Hematopoietic multipotent progenitor cell (in vitro differentiated cells): ENCODE measurements at places on chromosomes 16 and 17.

DNA sequence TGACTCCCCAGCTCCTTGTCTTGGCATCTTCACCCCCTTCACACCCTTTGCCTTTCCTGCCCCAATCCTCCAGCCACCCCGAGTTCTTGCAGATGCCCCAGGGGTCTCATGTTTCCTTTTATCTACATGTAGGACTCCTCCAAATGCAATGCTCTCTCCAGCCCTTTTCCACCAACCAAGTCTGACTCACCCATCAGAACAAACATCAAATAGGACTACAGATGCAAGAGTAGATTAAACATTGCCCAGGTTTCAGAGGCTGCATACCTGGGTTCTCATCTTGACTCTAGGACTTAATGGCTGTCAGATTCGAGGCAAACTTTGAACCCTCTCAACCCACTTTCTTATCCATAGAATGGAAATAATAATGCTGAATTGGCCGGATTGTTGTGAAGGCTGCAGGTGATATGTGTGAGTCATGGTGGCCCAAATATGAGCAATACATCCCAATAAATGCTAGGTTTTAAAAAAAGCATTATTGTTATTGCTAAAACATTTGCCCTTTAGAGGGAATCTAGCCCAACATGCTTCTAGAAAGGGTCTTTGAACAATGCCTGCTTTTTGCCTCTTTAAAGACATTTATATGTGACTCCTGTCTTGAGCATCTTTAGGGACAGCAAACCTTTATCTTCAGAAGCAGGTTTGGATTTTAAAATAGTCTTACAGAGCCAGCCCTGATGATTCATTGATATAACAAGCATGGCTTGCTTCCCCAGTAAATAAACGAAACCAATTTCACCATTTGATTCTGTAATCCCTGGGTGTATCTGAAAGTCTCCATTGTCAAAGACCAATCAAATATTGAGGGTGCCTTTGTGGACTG is 310.1 kb downstream of the FOXL1 start:
- DNase-seq = no peak

DNA sequence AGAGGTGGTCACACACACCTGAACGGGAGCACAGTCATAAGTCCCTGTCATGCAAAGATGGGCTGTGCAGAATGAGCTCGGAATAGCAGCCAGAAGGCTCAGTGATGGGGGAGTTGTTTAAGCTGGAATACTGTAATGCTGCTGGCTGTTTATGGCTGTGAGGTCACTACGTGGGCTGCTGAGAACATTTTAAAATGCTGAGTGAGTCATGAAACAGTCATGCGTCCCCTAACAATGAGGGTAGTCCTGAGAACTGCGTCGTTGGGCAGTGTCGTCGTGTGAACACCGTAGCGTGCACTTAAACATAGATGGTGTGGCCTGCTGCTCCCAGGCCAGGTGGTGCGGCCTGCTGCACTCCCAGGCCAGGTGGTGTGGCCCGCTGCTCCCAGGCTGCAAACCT is 39.7 kb downstream of the TBCD start:
- no peak for DNase-seq

GRCh38 chr16:82067042-82067803 is 32.2 kb downstream of the HSD17B2 start:
- DNase-seq = no peak

GRCh38 chr17:81537856-81538555 is 9.8 kb downstream of the FSCN2 start:
- no peak for DNase-seq

DNA sequence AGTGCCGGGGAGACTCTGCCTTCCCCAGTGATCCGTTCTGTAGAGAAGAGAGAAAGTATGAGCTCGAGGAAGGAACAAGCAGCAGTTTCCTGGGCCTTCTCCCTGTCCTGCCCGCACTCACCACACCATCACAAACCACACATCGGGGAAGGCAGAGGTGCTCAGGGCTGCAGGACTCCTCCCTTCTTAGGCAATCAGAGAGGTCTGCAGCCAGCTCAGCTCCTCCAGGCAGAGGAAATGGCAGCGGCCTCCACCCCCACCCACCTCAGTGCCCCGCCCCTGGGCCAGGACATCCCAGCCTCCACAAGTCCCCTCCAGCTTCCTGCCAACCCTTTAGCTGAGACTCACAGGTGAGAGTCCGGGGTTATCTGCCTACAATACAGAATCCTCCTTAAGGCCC is 2.0 kb downstream of the ZNF319 start:
- no peak for DNase-seq

DNA sequence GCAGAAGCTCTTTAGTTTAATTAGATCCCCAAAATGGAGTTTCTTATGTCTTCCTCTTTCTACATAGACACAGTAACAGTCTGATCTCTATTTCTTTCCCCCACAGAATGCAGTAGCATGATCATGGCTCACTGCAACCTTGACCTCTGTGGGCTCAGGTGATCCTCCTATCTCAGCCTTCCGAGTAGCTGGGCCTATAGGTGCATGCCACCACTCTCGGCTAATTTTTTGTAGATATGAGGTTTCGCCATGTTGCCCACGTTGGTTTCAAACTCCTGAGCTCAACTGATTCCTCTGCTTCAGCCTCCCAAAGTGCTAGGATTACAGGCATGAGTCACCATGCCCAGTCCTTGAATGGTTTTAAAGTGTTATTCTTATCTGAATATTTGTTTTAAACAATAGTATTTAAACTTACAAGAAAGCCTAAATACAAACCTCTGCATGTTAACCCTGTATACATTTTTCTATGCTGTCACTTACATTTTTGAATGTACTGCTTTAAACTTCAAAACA is 120.6 kb downstream of the GOSR1 start:
- DNase-seq = no peak

- no peak for DNase-seq
Measured at GRCh38 chr17:58527949-58528348, 13.5 kb upstream of the MTMR4 start.

DNA sequence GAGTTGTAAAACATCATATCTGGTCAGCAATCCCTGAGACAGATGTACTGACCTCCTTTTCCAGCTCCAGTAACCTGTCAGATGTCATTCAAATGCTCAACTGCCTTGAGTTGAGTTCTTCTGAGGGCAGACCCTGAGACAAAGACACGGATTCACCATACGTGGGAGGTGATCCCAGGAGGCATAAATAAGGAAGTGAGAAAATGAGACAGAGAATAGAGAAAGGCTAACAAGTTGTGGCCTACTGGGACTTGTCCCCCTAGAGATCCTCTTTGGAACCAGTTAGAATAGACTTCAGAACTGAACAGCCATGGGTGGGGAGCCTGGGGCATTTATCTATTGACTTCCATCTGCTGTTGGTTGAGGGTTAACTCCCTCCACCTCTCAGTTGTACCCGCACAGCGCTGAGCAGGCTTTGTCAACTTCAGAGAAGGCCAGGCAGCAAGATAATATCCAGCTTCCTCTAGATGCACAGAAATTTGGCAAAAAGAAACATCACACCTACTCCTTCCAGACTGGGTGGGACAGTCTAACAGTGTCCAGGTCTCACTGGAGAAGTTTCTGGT is 123.0 kb upstream of the DYNLRB2 start:
- DNase-seq = no peak

DNA sequence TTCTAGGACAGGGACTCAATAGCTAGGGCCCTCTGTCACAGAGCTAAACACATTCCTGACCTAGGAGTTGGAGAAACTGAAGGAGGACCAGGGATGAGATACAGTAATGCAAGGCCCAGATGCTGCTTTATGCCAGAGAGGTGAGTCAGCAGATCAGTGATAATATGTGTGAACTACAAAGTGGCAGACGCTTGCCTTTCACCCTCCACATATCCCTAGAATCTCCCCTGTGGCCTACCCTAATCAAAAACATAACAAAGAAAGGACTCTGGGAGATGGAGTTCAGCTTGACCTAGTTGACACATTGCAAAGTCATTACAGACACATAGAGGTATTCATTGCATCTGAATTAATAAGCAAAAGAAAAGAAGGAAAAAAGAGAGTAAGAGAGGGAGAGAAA is 417.6 kb upstream of the DYNLRB2 start:
- no peak for DNase-seq

- no peak for DNase-seq
Measured at GRCh38 chr17:76032073-76032779, 5.1 kb upstream of the EVPL start.

DNA sequence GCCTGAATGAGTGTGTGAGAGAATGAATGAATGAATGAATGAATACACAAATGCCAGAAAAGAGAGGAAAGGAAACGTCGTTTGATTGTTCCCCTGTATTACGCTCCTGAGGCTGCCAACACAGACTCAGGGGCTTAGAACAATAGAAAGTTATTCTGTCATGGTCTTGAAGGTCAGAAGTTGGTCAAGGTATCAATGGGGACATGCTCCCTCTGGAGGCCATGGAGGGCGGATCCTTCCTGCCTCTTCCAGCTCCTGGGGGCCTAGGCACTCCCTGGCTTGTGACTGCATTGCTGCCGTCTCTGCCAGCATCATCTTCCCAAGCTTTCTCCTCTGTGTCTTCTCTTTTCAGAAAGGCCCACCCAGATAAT is 1.5 kb upstream of the SLC38A8 start:
- DNase-seq = no peak

DNA sequence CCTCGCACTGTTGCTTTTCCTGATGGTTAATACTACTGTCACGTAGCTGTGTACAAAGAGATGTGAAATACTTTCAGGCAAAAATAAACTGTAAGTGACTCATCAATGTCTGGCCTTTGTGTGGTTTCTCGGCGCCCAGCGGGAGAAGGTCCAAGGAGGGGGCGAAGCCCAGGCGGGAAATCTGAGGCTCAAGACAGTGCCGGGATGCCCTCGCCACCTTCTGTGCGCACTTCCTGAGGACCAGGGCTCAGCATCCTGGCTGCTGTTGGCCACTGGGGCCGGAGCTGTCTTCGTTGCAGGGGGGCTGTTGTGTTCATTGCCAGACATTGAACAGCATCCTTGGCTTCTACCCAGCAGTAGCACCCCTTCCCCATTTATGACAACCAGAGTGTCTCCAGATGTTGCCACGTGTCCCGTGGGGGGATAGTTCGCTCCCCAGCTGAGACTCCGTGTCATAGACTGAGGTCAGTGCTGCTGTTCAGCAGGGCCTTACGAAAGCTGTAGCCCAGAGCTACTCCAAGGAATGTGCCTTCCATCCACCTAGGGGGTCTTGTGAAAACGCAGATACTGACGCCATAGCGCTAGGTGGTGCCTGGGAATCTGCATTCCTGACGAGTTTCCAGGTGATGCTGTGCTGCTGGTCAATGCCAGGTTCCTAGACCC is 67.3 kb upstream of the PLCG2 start:
- DNase-seq = no peak

DNA sequence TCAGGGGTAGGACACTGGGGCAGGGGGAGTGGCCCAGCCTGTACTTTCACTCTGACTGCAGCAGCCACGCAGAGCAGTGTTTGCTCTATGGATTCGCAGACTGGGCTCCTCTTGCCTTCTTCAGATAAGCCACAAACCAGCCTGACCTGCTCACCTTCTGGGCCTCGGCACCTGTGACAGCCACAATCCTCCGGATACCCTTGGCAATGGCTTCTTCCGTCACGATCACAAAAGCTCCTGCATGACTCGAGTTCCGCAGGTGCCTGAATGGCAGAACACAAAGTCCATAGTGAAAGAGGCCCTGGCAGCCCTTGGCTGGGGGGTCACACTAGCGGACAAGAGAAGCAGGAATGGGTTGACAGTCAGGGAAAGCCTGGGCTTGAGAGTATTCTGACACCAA is 3.8 kb upstream of the EXOSC6 start:
- DNase-seq = no peak

DNA sequence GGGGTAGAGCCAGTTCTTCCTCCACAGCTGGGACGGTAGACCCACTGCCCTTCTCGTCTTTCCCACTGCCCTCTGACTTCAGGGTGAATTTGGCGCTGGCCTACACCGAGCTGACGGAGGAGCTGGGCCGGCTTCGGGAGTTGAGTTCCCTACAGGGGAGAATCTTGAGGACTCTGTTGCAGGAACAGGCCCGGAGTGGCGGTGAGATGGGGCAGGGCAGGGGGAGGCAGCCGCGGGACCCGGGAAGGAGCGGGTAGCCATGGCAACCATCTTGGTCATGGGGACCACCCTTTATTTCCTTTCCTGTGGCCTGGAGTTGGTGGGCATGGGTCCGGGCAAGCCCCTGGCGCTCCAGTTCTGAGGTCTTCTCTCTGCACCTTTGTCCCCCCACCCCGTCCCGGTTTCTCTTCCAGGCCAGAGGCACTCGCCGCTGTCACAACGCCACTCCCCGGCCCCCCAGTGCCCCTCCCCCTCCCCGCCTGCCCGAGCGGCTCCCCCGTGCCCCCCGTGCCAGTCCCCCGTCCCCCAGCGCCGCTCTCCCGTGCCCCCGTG is 14.4 kb downstream of the TBKBP1 start:
- no peak for DNase-seq

- DNase-seq = no peak
Measured at GRCh38 chr16:54842743-54843423, 87.8 kb upstream of the IRX5 start.

DNA sequence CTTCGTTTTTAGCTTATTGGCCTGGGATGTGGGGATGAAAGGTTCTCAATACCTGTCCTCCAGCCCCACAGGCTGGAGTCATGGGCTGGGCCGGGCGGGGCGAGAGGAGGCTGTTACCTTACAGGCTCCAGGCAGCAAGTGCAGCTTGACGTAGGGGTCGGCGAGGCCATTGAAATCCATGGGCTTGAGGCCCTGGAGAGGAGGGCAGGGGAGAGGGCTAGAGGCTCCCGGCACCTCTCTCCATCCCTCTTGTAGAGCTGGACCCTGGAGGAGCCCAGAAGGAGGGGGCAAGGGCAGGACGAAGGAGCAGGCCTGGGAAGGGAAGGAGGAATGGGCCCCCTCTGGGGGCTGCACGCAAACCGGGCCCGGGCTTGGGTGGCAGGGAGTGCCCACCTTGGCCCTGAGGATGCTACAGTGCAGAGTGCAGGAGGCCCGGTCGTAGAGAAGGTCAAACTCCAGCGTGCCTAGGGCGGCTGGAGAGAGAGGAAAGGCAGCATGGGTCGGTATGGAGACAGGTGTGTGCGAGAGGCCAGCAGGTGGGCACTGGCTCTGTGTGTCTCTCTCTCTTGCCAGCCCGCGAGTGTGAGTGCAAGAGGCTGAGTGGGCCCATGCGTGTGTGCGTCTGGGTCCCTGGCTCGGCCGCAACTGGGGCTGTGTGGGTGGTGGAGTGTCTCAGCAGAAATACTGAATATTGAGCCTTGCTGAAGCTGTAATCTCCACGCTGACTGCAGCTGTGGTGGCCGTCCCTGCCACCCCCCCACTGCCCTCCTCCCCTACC is 1.6 kb downstream of the DOC2A start:
- DNase-seq = no peak

DNA sequence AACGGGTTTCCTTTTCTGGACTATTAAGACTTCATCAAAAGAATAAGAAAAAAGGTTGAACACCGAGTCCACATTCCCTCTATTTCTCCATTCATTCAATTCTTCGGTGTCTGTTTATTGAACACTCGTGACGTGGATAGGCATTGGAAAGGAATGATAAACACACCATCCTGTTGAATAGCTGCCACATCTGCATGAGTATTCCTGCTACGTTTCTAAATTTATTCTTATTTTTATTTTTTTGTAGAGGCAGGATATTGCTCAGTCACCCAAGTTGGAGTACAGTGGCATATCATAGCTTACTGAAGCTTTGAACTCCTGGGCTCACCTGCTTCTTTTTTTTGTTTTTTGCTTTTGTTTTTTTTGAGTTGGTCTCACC is 80.8 kb upstream of the CIBAR2 start:
- no peak for DNase-seq

- no peak for DNase-seq
Measured at GRCh38 chr17:44204441-44204882, 4.8 kb upstream of the ATXN7L3 start.

GRCh38 chr17:82120148-82120547 is 22.1 kb upstream of the FASN start:
- DNase-seq = no peak

- no peak for DNase-seq
Measured at GRCh38 chr17:54903375-54903774, 2.7 kb downstream of the TOM1L1 start.
